Suppressor macrophage (primary cell): ENCODE measurements at places on chromosomes 4 and X.

DNA sequence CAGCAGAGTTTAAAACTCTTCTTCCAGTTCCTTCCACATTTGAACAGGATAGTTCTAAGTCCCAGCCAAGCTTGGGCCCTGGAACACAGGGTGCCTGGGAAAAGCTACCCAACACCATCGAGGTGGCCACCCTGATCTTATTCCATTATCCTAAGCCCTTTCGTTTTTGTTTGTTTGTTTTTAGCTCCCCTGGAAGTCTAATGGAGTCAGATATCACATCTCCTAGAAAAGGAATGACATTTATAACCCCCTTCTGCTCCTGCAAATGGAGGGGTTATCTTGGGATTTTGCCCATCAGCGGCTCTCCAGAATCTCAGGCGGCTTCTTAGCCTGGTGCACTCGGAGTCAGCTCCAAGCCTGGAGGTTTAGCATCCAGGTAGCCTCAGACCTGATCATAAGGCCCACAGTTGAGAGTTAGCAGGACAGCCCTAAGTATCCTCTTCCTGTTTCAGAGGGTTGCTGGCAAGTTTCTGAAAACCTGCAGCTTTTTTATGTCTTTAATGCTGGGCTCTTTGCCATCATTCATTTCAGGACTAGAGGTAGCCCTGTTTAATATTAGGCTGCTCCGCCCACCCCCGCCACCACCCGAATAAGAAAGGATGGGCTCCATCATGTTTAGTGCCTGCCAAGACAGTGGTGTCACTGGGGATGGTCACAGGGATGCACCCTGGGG, 230.0 kb upstream of the LNX1 start:
- no peak for DNase-seq

DNA sequence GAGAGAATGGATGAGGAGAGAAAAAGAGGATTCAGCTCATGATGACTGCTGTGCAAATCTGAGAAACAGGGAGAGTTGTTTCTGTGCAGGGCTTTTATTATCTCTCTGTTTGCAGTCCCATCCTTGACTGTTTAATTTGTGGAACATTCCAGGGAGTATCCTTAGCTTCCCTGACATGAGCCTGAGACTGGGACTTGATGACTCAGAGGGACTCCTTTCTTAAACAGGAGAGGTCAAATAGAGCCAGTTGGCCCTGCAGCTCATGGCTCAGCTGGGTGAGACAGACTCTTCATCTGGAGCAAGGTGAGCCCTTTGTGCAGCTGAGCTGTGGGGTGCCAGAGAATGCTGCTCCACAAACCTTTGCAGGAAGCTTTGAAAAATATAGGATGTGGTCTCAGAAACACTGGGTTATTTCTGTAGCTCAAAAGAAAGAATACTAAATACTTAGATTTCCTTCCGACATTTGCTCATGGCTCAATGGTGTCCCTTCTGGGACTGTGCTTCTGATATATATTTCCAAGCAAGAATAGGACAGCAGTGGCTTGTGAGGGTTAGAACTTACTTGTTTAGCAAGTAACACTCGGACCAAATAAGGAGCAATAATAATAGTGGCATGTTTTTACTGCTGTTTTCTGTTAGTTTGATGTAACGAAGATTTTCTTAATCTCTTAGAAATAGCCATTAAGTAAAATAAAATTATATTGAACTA, 14.5 kb downstream of the ARHGAP24 start:
- no peak for DNase-seq

GRCh38 chr4:76083386-76083988, 9.0 kb downstream of the ART3 start:
- DNase-seq = no peak

DNA sequence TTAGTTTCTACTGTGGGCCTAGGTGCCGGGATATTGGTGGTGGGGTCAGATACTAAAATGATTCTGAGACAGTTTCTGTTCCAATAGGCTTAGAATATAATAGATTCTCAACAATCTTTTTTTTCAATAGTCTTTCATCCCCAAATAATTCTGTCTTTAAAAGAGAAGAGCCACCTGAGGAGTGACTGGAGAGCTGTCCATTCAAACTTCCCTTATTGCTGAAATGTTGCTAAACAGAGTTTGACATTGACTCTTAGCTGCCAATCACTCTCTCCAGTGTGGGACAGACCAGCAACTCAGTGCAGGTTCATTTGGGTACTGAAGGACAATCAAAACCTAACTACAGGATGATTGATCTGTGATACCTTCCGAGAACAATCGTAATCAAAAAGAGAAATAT, 12.4 kb upstream of the ADH7 start:
- no peak for DNase-seq

DNA sequence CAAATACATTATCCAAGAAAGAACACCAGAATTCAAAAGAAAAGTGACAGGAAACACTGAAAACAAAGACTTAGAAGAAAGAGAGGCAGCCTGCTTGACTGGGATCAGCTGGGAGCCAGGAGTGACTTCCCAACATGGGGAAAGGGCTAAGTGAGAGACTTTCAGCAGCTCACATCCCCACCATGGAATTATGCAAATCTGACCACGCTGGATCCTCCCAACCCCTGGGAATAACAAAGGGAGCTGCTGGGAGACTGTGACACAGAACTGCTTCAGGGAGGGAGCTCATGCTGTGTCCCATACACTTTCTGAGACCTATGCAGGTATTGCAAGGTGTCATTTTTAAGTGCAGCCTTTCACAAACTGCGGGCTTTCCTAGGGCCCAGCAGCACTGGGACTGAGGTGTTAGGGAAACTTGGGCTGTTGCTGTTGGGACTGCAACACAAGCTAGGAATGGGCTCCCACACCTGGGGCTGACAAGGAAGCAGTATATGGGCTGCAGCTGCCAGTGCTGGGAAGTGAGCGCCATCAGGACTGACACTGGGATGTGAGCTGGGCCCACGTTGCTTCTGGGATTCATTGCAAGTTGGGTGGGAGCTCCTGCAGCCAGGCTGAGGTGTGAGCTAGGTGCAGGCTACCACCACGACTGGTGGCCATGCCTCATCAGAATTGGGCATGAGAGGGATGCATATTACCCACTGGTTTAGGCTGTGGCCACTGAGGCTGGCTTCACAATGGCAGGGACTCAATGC, 139.1 kb downstream of the KDR start:
- DNase-seq = no peak

GRCh38 chr4:139656614-139657486, 8.8 kb upstream of the MGST2 start:
- peak; percentile 87 for DNase-seq

- DNase-seq = no peak
Measured at GRCh38 chr4:1819816-1820215, 26.7 kb downstream of the FGFR3 start.

- DNase-seq = peak; percentile 72
Measured at GRCh38 chrX:153953342-153953830, 8.9 kb upstream of the RENBP start.

DNA sequence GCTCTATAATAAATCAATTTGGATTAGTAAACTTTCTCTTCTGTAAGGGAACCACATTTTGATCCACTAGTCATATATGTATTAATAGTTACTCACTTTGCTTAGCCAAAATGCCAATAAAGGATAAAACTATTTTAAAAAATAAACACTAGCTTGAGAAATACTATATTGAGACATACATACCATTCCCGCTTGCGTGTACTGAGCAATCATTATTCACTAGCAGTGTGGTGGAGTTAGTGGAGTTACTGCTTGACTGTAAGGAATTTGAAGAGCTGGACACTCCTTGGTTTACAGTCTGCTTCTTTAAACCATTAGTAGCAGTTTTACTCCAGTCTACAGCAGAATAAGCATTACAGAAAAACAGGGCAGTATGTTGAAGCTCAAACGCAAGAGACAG, 10.8 kb upstream of the PHKA2 start:
- no peak for DNase-seq

- DNase-seq = peak; percentile 56
Measured at GRCh38 chr4:173494013-173494970, 35.7 kb downstream of the HAND2 start.

GRCh38 chr4:38859501-38859900, 2.9 kb upstream of the TLR6 start:
- DNase-seq = no peak

DNA sequence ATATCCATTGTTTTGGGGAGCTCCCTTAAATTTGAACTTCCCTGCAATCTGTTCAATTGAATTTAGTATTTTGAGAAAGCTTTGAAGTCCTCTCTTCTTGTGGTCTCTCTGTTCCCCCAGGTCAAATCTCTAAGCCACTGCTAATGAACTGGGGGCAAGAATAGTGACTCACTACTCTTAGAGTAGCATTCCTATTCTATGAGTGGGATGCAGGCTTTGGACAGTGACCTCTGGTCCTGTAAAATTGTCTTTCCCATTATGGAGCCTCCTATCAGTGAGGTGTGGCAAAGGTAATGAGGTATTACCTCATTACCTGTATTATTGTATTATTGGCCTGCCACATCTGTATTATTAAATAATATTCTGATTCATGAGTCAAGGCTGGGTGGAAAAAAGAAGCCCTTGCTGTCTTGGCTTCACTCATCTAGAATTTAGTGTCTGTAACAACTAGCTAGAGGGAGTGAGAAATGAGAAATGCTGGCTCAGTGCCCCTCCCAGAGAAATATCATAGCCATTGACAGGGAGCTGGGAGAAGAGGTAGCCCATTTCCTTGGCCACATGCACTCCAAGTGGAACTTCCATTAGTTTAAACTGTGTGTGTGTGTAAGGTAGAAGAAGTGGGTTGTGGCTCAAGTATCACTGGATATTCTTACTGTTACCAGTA, 393.9 kb upstream of the CTSO start:
- no peak for DNase-seq

DNA sequence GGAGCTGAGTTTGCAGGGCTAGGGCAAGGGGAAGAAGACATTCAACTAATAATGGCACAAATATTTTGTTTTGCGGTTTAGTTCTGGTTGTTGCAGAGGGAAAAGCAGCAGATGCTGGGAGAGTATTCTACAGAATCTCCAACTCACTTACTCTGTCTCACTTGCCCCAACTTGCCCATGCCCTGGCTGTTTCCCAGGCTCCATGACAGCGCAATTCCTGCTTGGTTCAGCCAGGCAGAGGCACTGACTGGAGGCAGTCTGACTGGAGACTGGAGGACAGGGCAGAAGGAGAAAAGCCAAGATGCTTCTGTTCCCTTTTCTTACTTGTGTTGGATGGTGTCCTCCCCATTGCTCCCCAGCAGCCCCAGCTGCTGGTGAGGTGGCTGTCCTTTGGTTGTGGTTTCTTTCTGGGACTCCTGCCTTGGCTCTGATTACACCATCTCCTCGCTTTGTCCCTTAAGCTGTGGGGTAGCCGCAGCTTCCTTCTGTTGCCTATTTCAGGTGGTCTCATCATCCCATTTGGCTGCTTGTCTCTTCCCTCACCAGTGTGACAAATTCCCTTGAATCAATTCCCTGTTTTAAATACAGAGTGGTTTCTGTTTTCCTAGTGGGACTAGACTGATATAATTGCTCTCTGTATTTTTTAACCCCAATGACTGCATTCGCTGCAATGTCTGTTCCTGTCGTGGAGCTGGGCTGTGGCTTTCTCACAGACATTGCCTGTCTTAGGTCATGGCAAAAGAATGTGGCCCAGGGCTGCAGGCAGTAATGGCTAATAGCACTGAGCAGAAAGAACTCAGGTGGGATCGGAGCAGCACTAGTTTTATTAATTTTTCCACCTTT, 24.2 kb upstream of the RASL11B start:
- DNase-seq = no peak

- DNase-seq = peak; percentile 33
Measured at GRCh38 chrX:49238735-49239134, 3.5 kb downstream of the CCDC22 start.

- DNase-seq = no peak
Measured at GRCh38 chr4:81142744-81143143, 72.3 kb downstream of the PRKG2 start.

- DNase-seq = no peak
Measured at GRCh38 chrX:130176354-130176776, 4.6 kb downstream of the RAB33A start.

GRCh38 chr4:94160774-94161173, 46.9 kb upstream of the SMARCAD1 start:
- no peak for DNase-seq

DNA sequence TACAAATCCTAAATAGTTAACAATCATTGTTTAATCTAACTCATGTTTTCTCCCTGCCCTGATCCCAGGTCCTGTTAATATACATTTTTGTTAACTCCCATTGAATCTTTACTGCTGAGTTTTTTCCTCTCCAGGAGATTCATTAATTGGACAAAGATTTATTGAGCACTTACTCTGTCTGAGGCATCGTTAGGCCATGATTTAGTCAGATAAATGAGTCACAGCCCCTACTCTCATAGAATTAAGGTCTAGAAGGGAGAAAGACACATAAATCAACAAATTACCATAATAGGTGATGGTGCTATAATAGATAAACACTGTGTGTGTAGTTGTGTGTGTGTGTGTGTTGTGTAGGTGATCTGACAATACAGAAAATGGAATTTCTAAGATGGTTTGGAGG, 112.5 kb downstream of the MAPK10 start:
- DNase-seq = no peak

- DNase-seq = peak; percentile 53
Measured at GRCh38 chr4:20194123-20195013, 57.3 kb upstream of the SLIT2 start.

DNA sequence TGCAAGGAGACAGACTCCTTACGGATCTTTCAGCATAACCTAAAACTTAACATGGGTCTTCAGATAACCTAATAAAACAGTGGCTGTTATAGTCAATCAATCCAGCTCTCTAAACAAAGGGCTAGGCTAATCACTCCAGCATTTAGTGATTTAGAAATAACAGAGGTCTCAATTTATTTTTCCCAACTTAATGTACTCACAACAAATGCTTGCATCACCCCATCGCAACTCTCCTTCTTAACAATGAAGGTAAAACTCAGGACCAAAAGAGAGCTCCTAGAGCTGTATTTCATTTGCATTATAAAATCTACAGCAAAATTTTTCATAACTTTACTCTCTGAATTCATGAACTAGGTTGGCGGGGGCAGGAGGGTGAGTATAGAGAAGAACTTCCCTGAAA, 1.1 kb downstream of the LIN54 start:
- no peak for DNase-seq

DNA sequence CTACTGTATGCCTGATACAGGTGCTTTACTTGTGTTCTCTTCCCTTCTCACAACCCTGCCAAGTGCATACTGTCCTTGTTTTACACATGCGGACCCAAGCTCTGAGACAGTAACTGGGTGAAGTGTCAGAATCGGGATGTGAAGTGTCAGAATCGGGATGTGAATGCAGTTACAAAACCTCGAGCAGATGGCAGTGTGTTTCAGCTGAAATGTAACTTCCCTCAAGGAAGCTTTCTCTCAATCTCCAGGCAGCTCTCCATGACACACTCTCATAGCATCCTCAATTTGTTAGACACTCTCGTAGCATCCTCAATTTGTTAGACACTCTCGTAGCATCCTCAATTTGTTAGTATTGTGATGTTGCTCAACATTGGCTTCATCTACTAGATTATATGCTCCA, 1.1 kb upstream of the HPSE start:
- peak; percentile 69 for DNase-seq

DNA sequence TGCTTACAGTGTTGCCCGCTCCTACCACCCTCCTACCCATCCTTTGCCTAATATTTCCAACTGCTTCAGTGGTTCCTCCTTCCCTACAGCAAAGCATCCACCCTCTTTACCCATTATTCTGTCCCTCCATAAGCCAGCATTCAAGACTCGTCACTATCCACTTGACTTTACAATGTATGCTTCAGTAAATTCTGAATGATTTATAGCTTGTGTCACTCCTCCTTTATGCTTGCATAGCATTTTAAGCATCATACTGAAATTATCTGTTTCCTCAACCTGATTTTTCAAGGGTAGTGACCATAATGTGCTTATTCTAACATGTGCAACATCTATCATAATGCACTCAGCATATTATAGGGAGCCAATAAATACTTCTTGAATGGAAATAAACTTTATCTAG, 365.5 kb downstream of the RAB28 start:
- DNase-seq = no peak
